Bone marrow (tissue), 2 donors: ENCODE measurements at places on chromosomes 7 and 10.

DNA sequence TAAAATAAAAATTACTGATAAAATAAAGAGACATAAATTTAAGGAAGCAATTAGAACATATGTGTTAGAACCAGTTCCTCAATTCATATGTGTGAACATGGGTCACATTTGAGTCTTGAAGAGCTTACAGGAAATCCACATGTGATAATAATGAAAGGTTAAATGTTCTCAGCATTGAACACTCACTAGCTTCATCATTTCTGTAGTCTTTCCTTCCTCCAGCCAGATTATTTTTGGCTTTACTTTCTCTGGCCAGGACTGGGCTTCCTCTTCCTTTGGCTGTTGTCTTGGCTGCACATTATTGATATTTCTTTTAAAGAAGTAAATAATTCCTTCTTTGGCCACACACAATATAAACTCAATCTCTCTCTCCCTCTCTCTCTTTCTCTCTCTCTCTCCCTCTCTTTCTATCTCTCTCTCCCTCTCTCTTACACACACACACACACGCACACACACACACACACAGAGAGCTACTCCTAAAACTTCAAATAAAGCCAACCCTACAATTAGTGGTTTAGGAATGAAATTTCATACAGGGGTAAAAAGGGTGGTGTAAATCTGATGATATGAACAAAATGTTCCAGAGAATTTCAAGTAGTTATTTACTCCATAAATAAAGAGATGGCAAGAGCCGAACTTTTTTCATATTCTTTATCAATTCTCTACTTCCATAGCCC lies 171.2 kb downstream of the REEP3 start:
- no peak for DNase-seq

DNA sequence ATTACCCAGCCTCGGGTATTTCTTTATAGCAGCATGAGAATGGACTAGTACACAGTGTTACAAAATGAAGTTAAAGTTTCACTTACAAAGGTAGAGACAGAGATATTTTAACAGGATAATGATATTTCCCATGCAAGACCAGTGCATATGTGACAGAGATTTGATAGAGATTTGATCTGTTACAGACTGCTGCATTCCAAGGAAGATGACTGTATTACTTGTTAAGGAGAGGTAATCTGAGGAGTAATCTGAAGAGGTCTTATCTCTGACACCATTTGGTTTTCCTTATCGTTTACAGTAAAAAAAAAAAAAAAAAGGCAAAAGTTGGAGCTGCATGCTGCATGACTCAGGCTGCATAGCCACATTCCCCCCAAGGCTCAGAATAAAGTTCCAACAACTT lies 289.6 kb downstream of the POM121L12 start:
- DNase-seq, result no peak

GRCh38 chr7:67463983-67464382 lies 467.4 kb downstream of the TYW1 start:
- no peak for DNase-seq

DNA sequence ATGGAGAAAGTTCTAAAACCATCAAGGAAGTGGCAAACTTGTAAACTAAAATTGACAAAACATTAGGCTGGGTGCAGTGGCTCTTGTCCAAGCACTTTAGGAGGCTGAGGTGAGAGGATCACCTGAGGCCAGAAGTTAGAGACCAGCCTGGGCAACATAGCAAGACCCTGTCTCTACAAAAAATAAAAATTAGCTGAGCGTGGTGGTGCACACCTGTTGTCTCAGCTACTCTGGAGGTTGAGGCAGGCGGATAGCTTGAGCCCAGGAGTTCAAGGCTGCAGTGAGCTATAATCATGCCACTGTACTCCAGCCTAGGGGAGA lies 29.4 kb upstream of the HNRNPH3 start:
- no peak for DNase-seq

GRCh38 chr7:21547501-21547900 lies 4.7 kb downstream of the DNAH11 start:
- no peak for DNase-seq

GRCh38 chr10:62049624-62050345 lies 148.3 kb downstream of the ARID5B start:
- DNase-seq, result no peak

- DNase-seq, result no peak
Observed at GRCh38 chr10:118531105-118531852, 64.2 kb downstream of the PRLHR start.

DNA sequence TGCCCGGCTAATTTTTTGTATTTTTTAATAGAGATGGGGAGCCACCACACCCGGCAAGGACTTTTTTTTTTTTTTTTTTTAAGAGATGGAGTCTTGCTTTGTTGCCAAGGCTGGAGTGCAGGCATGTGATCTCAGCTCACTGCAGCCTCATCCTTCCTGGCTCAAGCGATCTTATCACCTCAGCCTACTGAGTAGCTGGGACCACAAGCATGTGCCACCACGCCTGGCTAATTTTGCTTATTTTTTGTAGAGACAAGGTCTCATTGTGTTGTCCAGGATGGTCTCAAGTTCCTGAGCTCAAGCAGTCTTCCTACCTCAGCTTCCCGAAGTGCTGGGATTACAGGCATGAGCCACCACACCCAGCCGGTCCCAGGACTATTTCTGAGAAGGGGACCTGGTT lies 9.3 kb upstream of the MCU start:
- DNase-seq, result no peak
